RPMI8226 (cell line): ENCODE measurements at places on chromosomes 16 and 17.

- no peak for DNase-seq
Measured at GRCh38 chr16:49914657-49915056, 58.7 kb upstream of the ZNF423 start.

- DNase-seq, result no peak
Measured at GRCh38 chr16:24348545-24349290, 92.6 kb downstream of the CACNG3 start.

DNA sequence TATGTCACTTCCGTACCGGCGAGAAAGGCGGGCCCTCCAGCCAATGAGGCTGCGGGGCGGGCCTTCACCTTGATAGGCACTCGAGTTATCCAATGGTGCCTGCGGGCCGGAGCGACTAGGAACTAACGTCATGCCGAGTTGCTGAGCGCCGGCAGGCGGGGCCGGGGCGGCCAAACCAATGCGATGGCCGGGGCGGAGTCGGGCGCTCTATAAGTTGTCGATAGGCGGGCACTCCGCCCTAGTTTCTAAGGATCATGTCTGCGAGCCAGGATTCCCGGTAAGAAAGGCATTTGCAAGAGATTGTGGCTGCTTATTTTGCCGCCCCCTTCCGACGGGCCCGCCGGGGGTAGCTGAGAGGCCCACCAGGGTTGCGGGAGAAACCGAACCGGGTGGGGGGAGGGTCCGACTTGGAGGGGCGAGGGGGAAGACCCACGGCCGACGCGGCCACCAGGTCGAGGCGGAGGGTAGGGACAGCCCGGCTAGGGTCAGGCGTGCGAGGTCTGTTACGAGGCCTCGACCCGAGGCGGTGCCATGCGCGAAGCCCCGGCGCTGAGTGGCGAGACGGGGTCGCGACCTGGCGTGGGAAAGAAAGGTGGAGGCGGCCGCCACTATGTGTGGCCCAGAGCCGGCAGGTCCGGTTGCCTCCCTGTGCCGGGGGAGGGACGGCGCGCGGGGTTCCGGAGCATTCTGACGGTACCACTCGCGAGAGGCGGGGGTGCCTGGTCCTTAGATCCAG, 6.7 kb upstream of the CD68 start:
- DNase-seq, result peak; percentile 97

GRCh38 chr17:8696426-8696825, 48.2 kb downstream of the CCDC42 start:
- no peak for DNase-seq

GRCh38 chr17:41009301-41009760, 403 bp upstream of the KRTAP3-1 start:
- DNase-seq, result no peak

GRCh38 chr17:38958326-38958725, 8.9 kb downstream of the FBXO47 start:
- no peak for DNase-seq

- no peak for DNase-seq
Measured at GRCh38 chr16:58021661-58022551, 3.6 kb upstream of the MMP15 start.

GRCh38 chr16:55555436-55555835, 11.0 kb upstream of the CAPNS2 start:
- DNase-seq, result no peak

DNA sequence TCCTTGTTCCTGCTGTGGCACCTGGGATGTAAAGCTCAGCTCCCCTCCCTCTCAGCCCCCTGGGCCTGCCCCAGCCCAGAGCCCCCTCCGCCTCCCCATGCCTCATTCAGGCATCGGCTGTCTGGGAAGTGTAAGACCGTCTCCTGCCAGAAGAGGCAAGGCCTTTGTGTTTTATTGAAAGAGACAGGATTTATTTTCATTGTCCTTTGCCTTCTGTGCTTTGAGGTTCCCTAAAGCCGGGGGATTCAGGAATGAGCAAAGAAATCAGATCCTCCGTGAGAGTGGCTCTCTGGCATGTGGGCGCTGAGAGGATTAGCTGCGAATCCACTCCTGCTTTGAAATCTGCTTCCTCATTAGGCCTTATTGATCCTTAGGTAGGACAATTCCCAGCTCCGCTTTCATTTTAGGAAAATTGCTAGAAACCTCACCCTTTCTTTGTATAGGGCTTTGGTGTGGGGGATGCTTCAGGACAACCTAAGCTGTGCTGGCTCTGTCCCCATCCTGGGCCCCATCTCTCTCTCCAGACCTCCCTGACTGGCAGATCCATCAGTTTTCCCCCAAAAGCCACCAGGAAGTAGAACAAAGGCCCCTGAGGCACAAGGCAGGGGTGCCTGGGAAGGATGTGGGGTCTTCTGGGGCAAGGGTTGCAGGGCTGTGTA, 211.5 kb upstream of the TNRC6C start:
- DNase-seq, result no peak

DNA sequence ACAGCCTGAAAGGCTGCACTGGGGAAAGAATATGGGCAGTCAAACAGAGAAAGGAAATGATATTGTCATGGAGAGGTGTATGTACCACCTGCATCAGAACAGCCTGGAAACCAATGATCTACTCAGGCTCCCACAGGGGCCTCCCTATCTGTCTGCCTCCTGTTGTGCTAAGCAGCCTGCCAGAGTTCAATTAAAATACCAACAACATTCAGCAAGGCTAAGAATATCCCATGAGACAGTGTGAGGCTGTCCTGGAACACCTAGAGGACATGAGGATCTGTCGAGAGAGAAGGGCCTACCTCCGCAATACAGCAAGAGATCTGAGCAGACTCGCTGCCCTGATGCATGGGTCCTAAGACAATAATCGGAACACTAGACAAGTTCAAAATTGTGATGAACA, 8.4 kb downstream of the FXR2 start:
- no peak for DNase-seq

DNA sequence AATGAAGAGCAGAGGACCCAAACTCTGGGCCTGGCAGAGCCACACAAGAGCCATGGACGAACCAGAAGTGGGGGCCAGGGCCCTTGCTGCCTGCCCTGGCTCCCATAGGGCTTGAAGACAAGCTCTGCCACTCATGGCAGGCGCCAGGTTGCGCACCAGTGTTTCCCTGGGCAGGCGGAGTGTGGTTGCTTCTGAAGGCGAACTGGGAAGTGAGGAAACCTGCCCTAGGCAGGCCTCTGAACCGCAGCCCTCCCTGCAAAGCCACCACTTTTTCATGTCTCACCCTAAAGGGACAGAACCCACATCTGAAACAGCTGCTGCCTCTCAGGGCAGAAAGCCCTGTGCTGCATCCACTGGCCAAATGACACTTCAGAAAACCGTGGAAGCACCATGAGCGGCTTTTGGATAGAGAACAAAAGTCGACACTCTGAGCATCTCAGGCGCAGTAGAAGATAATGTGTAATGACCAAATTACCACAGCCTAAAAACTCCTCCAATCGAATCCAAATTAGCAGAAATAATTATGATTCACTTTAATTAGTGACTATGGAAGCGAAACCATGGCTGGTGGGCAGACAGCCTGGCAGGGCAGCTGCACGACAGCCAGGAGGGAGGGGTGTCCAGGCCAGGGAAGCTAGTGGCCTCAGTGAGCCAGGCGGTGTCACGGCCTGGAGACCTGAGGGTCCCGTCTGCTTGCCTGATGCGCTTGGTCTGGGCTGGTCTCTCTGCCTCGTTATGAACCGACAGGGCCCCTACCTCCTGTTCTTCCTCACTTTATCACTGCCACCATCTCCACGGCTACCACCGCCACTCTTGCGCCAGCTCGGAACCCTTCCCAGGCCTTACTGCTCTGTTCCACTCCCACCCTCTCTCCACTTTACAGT, 59.1 kb downstream of the PRMT7 start:
- peak; percentile 88 for DNase-seq

DNA sequence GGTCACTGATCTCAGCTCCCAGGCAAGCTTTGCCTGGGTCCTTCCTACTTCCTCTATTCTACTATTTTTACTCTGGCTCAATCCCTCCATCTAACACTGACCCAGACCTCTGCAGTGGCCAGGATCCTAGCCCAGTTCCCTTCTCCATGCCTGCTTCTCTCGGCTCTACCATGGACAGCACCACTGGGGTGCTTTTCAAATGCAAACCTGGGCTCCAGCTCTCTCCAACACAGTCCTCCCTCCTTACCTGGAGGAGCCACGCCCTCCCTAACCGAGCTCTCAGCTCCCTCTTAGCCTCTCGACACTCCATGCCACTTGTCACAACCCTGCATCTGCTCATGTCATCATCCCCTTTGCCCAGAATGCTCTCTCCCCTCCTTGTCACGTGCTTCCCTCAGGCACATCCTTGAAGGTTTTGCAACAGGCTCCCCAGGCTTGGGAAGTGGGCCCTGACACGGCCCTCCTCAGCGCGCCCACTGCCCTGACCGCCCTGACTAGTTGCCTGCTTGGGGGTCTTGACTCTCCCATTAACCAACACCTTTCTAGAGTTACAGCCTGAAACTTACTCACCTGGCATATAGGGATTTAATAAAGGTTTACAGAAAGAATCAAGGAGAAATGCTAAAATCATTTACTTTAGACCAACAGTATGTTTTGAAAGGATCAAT, 41.6 kb downstream of the MARF1 start:
- no peak for DNase-seq

- DNase-seq, result no peak
Measured at GRCh38 chr16:81486540-81487061, 42.0 kb downstream of the CMIP start.

GRCh38 chr17:83037084-83037873, 42.1 kb upstream of the METRNL start:
- DNase-seq, result no peak

- DNase-seq, result no peak
Measured at GRCh38 chr16:88957887-88958577, 19.0 kb downstream of the CBFA2T3 start.

GRCh38 chr17:65977041-65977440, 214.9 kb downstream of the CEP112 start:
- DNase-seq, result no peak

- no peak for DNase-seq
Measured at GRCh38 chr17:61157246-61157886, 242.3 kb upstream of the TBX2 start.

DNA sequence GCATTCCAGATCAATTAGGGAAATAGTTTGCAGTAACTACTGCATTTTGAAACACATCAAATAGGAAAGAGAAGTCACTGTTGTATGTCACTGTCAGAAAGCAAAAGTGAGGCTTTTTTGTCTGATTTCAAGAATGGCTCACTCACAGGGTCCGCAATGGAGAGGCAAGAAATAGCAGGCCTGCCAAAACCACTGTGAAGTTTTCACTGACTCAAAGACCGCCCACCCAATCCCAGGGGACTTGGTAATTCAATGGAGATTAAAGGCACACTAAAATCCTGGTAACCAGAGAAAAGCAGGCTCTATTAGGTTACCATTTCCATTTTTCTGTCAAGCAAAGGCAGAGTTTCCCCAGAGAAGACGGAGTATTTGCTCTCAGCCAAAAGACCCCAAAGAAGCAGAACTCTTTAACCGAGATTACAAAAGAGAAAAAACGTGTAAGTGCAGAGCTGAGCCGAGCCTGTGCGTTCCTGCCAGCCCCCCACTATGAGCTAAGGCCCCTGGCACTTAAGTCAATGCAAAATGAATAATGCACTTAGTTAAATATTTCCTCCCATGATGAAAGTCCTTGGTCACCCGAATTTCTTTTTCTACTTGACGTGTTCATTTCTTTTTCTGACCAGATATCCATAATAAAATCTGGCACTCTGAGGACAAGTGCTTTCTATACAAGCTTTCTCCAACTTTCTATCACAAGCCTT, 57.0 kb downstream of the FOXL1 start:
- DNase-seq, result no peak

DNA sequence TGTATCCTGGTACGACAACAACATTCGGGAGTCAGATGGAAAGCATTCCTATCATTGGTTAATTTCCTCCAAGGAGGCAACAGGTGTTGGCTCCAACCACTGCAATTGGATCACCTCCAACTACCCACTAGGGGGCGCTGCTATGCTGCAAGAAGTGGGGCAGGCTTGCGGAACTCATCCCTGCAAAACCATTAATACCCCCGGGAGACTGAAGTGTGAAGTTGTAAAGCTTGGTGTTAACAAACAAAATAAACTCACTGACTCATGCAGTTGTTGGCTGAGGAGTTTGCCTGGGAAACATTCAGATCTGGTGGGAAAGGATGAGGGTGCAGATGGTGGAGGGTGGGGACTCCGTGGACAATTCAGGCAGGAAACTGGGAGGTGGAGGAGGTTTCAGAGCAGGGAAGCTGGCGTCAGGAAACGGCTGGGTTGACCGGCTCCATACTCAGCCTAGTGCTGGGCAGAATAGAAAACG, 84.9 kb downstream of the HS3ST2 start:
- peak; percentile 61 for DNase-seq

DNA sequence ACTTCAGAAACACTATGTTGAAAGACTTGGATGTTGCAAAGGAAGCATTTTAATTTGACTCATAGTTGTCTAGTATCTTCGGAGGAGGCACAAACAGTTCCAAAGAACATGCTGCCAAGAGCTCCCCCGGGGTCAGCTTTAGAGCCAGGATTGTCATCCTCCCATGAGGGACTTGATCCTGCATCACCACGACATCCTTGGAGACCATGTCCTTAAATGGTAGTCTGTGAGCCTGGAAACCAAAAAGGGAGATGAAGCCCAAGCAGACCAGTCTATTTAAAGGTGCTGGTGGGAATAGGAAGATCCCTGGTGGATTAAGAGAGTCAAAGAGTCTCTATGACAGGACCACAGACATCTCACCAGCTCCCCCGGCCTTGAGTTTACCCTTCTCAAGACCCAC, 33.3 kb upstream of the DYNLRB2 start:
- DNase-seq, result no peak

DNA sequence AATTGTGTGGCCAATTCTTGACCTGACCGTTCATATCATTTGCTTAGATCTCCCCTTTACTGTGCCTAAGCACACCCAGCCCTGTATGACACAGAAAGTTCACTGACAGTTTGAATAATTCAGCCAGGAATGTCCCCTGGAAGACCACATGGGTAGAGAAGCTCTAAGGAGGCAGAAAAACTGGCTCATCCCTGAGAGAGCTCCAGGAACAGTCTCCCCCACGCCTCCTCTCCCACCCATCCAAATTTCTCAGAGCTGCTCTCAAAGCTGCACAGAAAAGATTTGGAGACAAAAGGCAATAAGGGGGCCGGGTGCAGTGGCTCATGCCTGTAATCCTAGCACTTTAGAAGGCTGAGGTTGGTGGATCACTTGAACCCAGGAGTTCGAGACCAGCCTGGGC, 11.2 kb downstream of the PRAC1 start:
- no peak for DNase-seq

GRCh38 chr16:14529010-14529669, 100.9 kb downstream of the PARN start:
- DNase-seq, result peak; percentile 85

DNA sequence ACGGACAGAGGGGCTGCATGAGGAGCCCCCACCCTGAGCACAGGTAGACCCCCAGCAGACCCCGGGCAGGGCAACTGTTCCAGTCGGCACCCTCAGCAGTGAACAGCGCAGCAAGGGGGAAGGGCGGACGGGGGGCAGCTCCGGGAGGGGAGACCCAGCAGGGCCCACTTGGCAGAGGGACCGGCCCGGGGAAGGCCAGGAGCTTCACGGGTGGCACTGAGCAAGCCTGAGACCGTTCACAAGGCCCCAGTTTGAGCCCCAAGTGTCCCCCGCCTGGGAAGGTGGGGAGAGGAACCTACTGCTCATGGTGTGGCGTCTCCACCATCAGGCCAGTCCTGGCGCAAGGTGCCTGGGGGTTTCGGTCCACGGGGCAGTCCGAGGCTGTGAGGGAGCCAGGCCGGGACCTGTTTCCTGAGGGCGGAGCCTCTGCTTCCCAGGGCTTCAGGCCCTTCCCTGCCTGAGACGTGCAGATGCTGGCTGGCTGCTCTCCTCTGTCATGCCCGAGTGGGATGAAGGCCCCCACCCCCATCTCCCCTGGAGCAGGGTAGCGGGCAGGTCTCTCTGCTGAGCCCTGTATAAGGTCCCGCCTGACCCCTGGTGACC, 54.4 kb upstream of the GNG13 start:
- no peak for DNase-seq
